Ureter (tissue), 1 donor: ENCODE measurements at places on chromosomes 6 and 20. TPM values are rescaled to one million over a fixed set of nuclear protein-coding genes. Genes with fewer than 3 reads are reported as not detected.

GRCh38 chr20:5056801-5057599, 55.7 kb upstream of the SLC23A2 start:
- DNase-seq = no peak

GRCh38 chr6:125983246-125983945, 2.9 kb upstream of the TRMT11 start:
- no peak for DNase-seq

DNA sequence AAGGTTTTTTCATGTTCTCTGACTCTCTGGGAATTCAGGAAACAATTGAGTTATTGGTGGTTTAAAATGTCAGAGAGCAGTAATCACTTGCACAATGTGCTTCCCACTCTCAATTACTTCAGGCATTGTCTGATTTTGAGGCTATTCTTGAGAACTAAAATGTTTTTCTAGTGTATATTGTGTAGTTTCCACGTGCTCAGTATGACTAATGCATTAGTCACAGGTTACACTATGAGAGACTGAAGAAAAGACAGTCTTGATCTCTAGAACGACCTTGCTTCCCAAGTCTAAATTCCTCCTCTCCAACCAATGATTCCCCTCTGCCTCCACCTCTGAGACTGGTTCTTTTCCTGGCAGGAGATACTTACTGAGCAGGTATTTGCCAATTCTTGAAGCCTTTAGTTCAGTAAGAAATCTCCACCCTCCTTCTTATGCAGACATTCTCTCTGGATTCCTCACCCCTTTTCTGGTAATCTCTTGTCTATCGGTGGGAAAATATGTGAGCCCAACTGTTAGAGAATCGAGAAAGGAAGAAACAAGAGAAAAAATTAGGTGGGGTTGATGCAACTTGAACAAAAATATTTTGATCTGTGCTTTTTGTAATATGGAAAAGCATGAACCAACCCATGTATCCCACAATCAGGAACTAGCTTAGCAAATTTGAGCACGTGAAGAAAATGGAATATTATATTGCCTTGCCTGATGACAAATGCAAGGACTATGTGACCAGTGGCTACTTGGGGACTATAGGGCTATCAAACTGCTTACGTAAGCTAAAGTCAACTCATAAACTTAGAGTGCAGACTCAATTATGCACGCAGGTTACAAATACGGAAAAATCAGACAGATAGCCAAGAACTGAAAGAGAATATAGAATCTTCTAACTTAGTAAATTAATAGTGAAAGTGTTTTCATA, 61.1 kb upstream of the SLC22A16 start:
- DNase-seq = no peak

DNA sequence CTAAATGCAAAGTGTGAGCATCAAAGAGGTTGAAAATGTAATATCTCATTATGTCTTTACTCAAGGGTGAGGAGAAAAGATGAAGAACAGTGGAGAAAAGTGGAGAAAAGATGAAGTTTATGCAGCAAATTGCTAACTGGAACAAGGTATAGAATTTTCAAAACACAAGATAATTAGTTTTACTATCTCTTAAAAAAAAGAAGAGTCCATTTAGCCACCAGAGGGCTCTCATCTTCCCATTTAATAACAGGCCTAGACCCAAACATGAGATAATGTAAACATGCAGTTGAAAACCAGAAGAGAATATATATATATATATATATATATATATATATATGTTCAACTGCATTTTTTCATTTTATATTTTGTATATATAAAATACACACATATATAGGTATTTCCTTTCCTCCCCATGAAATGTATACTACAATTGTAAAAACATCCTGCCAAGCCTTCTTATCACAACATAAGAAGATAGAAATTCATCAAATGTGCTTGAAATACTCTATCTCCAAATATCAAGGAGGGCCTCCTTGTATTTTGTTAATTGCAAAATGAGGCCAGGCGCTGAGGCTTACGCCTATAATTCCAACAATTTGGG, 78.4 kb downstream of the ADTRP start:
- no peak for DNase-seq

DNA sequence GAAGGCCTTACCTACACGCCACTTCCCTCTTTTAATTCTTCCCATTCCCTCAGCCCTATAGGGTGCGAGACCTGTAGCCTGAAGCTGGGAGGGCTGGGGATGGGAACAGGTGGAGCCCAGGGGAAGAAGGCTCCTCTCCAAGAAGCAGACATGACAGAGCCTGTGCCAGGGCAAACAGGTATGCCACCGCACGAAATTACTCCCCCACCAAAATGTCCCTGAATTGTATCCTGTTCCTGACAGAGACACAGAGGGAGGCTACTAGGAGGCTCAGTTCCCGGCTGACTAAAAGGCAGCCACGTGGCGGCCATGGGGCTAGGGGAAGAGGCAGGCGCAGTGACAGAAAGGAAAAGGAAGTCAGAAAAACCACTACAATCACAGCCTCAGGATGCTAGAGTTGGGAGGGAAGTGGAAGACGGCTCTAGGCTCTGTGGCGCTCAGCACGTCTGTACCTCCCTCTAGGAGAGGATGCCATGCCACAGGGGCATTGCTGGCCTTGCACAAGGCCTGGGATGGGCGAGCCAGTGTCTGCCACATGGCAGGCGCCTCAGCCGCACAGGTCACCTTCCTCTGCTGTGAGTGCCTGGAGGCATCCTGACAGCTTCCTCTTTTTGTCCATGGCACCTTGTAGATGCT, 27.7 kb downstream of the TFEB start:
- no peak for DNase-seq

RFX6 gene
- not detected for total RNA-seq

UBE2C gene
- 1.1 TPM for total RNA-seq

ENPP1 gene
- total RNA-seq = 9.3 TPM

MAP1LC3A gene
- total RNA-seq = 36.2 TPM

SEMG1 gene
- not detected for total RNA-seq
